ENCODE measurements at places on chromosomes 2 and 18.
A peak's percentile ranks its signal among the peaks of the same experiment; 100 is the strongest.

- DNase-seq, result no peak
These were observed 73.4 kb upstream of the SMAD7 start for GRCh38 chr18:49023938-49024803.

- DNase-seq, result no peak
These were observed 84.6 kb downstream of the COLEC12 start for GRCh38 chr18:415617-416612.

- DNase-seq, result no peak
These were observed 797.6 kb upstream of the CDH2 start for GRCh38 chr18:28974504-28974903.

- DNase-seq, result no peak
These were observed 301.9 kb downstream of the LRRTM1 start for GRCh38 chr2:80002568-80003157.

GRCh38 chr18:46615720-46616119, 41.3 kb downstream of the LOXHD1 start:
- no peak for DNase-seq

DNA sequence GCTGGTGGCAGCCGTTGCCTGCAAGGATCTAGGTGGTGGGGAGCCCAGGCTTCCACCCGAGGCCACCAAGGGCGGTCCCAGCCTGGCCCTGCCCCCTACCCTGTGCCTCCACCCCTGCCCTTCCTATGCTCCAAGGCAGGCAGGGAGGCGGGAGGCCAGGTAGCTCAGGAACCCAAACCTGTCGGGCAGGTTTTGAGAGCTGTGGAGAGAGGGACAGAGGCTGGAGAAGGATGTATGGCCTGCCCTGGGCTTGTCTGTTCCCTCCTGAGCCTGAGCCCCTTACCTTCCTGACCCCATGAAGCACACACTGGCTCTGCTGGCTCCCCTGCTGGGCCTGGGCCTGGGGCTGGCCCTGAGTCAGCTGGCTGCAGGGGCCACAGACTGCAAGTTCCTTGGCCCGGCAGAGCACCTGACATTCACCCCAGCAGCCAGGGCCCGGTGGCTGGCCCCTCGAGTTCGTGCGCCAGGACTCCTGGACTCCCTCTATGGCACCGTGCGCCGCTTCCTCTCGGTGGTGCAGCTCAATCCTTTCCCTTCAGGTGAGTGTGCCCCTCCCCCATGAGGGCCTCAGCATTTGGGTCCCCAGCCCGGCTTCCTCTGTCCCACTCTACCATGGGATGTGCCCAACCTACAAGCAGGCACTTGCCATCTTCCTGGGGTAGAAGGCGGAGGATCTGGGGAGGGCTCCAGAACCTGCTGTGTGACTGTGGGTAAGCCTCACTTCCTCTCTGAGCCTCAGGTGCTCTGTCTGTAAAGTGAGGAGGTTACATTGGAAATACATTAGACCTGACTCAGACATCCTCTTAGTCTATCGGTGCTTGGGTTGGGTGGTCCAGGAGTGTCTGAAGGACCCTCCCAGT, at the start of gene PROM2:
PROM2 (plus strand) TSS at position 159 of the 860 bp plus-strand sequence; CDS start at position 296, 137 bp downstream.
- no peak for DNase-seq

DNA sequence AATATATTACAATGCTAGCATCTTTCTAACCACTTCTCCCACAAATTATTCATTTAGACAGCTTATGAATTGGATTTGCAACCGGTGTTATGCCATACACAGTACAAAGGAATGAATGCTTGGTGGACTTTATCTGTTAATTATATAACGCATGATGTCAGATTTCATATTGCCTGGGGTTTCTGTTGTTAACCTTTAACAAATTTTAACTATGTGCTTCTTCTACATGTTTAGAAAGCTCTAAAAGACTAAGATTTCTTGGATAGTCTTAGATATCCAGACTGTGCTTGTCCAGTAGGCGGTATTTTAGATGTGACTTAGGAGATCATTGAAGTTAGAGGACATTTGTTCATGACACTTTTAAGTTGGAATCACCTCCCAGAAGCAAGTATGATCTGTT, 976.3 kb downstream of the TMEM182 start:
- DNase-seq, result no peak

GRCh38 chr2:118371515-118371914, 283.2 kb downstream of the INSIG2 start:
- no peak for DNase-seq

DNA sequence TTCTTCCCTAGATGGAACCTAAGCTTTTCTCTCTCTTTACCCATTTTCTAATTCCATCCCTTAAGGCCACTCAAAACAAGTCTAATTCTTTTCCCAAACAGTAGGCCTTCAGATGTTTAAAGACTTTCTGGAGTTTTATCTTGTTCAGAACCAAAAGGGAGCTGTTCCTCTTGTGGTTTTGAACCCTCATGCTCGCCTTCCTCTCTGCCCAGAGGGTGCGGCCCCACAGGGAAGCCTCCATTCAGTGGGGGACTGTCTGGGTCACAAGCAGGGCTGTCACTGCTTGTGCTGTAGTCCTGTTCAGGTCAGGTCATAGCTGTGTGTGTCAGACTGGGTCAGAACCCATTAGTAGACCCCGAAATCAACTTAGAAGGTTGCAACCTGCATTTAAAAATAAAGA, 56.5 kb downstream of the TET3 start:
- DNase-seq, result no peak

DNA sequence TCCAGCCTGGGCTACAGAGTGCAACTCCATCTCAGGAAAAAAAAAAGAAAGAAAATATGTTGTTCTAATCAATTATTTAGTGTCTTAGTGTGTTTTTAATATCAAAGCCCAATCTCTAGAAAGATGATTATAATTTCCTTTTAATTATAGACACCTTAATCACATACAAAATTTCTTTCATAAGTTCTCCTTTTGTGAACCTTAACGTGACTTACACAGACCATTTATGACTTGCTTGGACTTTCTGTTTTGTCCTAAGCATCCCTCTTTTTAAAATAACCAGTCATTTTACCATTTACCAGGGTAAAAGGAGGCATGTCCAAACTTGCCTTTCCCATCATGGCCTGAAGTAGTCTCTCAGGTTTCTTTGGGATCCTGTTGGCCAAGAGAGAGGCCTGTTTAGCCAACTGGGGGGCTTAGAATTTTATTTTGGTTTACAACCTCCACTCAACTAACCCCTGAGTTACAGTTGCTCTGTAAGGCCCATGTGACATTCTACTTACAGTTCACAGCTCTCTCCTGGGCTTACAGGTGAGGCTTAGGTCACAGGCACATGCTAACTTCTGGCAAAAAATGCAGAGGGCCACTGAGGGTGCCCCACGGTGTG, 23.9 kb upstream of the GPR155 start:
- DNase-seq, result no peak

DNA sequence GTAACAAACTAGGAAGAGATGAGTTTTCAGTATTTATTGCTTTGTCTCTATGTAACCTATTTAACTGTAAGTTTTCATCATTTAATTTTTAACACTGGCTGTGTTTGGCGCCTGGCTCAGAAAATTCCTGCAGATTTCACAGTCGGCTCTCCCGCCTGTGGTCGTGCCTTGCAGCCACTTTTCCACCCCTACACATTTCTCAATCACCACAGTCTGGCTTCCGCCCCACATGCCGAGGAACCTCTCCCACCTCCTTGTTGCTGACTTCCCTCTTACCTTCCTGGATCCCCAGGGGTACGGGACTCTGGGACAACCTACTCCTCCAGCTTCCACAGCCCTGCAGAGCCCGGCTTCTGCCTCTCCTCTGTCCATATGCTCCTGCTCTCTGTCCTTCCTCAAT, 41.6 kb upstream of the MGAT4A start:
- DNase-seq, result no peak

GRCh38 chr2:36329746-36330472, 25.7 kb upstream of the CRIM1 start:
- no peak for DNase-seq

DNA sequence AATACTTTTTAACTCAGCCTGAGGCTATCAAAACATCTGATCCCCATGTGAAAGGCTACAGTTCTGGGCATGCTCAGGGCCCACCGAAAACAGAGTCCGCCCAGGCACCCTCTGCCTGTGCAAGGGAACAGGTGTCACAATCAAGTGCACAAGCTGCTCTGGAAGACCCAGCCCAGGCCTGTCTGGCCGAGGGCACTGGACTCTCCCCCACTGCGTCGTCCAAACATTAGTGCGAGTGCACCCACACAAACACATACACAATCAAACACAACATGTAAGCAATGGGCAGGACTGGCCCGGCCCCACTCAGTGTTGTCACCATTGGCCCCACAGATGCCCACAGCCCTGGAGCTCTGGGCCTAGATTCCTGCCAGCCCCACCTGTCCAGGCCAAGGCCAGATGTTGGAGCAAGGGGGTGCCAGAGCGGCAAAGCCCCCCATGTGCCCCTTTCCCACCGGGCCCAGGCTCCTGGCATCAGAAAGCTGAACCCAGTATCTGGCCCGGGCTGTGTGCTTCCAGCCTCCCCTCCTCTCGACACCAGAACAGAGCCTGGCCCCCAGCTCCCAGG, 617 bp upstream of the ALPG start:
- no peak for DNase-seq

GRCh38 chr2:174493549-174494331, 6.9 kb upstream of the GPR155 start:
- peak; percentile 15 for DNase-seq

- DNase-seq, result no peak
These were observed 308.4 kb upstream of the GCFC2 start for GRCh38 chr2:76019128-76019527.

DNA sequence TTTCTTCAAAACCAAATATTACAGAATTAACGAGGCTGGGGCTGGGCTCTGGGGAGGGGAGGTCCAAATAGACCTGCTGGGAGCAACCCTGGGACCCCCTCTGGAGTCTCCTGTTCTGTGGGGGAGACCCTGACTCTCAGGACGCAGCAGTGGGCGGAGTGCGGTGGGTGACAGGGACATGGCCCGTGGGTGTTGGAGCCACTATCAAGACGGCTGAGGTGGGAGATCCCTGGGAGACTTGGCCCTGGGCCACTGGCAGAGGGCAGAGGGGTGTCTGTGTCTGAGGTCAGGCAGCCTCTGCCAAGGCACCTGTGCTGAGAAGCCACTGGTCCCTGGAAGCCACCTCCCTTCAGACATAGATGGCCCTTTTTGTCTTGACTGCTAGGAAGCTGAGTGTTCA, 79.5 kb upstream of the CTDP1 start:
- no peak for DNase-seq

DNA sequence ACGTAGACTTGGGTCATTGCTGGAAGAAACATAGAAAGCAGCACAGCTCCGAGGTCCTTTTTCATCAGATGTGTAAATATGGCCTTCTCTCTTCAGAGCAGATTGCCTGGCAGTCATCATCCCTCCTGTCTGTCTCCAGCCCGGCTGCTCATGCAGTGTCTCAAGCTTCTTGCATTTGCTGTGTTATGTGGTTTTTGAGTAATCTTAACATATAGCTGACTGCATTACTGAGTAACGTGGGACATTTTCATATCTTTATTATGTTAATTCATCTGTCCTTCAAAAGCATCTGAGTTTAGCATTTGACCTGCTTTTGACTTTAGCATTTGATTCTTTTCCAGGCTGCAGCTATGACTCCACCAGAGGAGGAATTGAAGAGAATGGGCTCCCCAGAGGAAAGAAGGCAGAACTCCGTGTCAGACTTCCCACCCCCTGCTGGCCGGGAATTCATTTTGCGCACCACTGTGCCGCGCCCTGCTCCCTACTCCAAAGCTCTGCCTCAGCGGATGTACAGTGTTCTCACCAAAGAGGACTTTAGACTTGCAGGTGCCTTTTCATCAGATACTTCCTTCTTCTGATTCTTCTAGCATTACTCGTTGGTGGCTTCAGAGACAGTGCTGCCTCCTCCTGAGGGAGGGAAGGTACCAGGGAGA, 116.2 kb downstream of the RAB3GAP1 start:
- no peak for DNase-seq

- peak; percentile 72 for DNase-seq
These were observed at the start of gene ZBTB14 for GRCh38 chr18:5295231-5295920. ZBTB14 (minus strand) TSS chr18:5295726; CDS start chr18:5293246, 2,480 bp downstream.

DNA sequence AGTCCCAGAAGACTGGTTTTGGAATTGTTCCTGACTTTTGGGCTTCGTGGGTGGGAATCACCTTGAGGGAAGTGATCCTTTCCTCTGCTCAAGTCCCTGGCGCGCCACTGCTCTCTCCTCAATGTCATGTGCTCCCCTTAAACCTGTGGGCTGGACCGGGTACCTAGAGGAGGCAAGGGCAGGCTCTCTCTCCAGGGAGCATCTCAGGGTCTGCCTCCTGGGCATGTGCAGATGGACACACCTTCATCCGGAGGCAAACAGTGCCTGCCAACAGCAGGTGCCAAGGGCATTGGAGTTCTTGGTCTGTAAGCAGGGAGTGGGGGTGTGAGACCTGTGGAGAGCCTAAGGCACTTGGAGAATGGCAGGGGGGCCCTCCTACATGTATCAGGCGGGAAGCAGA, 142.6 kb downstream of the INHBB start:
- no peak for DNase-seq

- no peak for DNase-seq
These were observed 32.7 kb upstream of the HPCAL1 start for GRCh38 chr2:10269711-10270610.

- DNase-seq, result no peak
These were observed 37.2 kb downstream of the MTERF4 start for GRCh38 chr2:241064802-241065354.

- DNase-seq, result no peak
These were observed 122.3 kb downstream of the HNMT start for GRCh38 chr2:138086576-138086975.

GRCh38 chr2:85850451-85850850, 38.3 kb downstream of the ST3GAL5 start:
- no peak for DNase-seq

GRCh38 chr2:42854207-42854818, 61.9 kb upstream of the HAAO start:
- no peak for DNase-seq

- DNase-seq, result no peak
These were observed 238.3 kb downstream of the LOXHD1 start for GRCh38 chr18:46418663-46419260.

GRCh38 chr18:79856119-79857007, 58.6 kb downstream of the KCNG2 start:
- no peak for DNase-seq

GRCh38 chr18:47749600-47749973, 180.9 kb downstream of the SMAD2 start:
- DNase-seq, result no peak

DNA sequence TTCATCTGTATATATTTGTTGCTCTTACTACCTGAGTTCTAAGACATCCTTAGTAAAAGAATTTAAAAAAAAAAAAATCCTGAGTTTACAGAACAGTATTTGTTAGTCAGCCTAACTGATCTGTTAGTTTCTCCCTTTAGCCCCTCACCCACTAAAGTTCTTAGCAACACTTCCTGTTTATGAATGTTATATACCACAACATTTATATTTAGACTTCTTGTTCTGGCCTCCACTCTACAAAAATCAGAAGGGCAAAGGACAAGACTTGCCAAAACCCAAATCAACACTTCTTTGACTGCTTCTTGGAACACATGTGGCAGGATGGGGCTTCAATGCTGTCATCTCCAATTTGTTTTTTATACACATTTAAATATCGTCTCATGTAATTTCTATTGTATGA, 71.1 kb downstream of the MGAT5 start:
- peak; percentile 9 for DNase-seq

GRCh38 chr18:31586616-31587015, 5.1 kb upstream of the TTR start:
- DNase-seq, result no peak

GRCh38 chr18:6576718-6577375, 152.7 kb upstream of the ARHGAP28 start:
- DNase-seq, result no peak

- no peak for DNase-seq
These were observed 674.9 kb downstream of the NYAP2 start for GRCh38 chr2:226074391-226074790.

- DNase-seq, result no peak
These were observed 143.0 kb upstream of the CYP1B1 start for GRCh38 chr2:38218995-38219394.
